ENCODE measurements at places on chromosomes 4 and X. TPM values are rescaled to one million over a fixed set of nuclear protein-coding genes. Genes with fewer than 3 reads are reported as not detected.

The MAGEA11 gene
- total RNA-seq: not detected

The PCSK1N gene
- 79.4 TPM for total RNA-seq

The PPP2R2C gene
- total RNA-seq: 59.5 TPM

The GSPT2 gene
- total RNA-seq: 17.7 TPM

The LEF1 gene
- 7.1 TPM for total RNA-seq

The MAGEA10 gene
- not detected for total RNA-seq

The WWC2 gene
- 12.5 TPM for total RNA-seq

The COX7B2 gene
- not detected for total RNA-seq

The MED14 gene
- 25.8 TPM for total RNA-seq

The DLG3 gene
- total RNA-seq: 84.8 TPM

The PIM2 gene
- 7.1 TPM for total RNA-seq

The NDNF gene
- 6.6 TPM for total RNA-seq

The VSIG1 gene
- 0.74 TPM for total RNA-seq

The MAGED4 gene
- total RNA-seq: 119 TPM

The L1CAM gene
- total RNA-seq: 132 TPM

The SLC2A9 gene
- 1.7 TPM for total RNA-seq

The NPNT gene
- 47.9 TPM for total RNA-seq

The TSPAN7 gene
- total RNA-seq: 73.5 TPM

The PCDH18 gene
- total RNA-seq: 17.9 TPM

The CDX4 gene
- total RNA-seq: not detected

The FAM120C gene
- 9.6 TPM for total RNA-seq

The SSX2B gene
- total RNA-seq: not detected

The NOX1 gene
- total RNA-seq: not detected

The TAF7L gene
- under 0.01 TPM for total RNA-seq

The CT83 gene
- not detected for total RNA-seq

The GPR119 gene
- total RNA-seq: not detected

The FGFBP1 gene
- total RNA-seq: not detected

The SULT1E1 gene
- 5.4 TPM for total RNA-seq

The CSAG1 gene
- total RNA-seq: not detected

The NKRF gene
- 15.0 TPM for total RNA-seq

The NHSL2 gene
- 1.7 TPM for total RNA-seq

The MAGEA4 gene
- total RNA-seq: not detected

The FOXR2 gene
- total RNA-seq: not detected

The CT45A1 gene
- not detected for total RNA-seq

The SH3D19 gene
- total RNA-seq: 9.8 TPM

The PRDM8 gene
- total RNA-seq: 26.1 TPM

The ZNF674 gene
- 11.3 TPM for total RNA-seq

The MAGEA6 gene
- not detected for total RNA-seq

The MAGEA8 gene
- total RNA-seq: not detected

The MPP1 gene
- total RNA-seq: 12.5 TPM

The PHEX gene
- total RNA-seq: 0.98 TPM

The ZNF718 gene
- 36.4 TPM for total RNA-seq

The SOD3 gene
- total RNA-seq: under 0.01 TPM

The HTN1 gene
- not detected for total RNA-seq

The RAI2 gene
- 3.4 TPM for total RNA-seq

The QRFPR gene
- 0.49 TPM for total RNA-seq

The ZFYVE28 gene
- 5.7 TPM for total RNA-seq

The ADH1C gene
- total RNA-seq: 0.25 TPM

The GPRASP1 gene
- total RNA-seq: 30.0 TPM

The CISD2 gene
- total RNA-seq: 20.9 TPM

The XAGE5 gene
- total RNA-seq: not detected

The ARHGEF38 gene
- total RNA-seq: under 0.01 TPM

The BCORL1 gene
- total RNA-seq: 6.4 TPM

The UGT2A1 gene
- total RNA-seq: not detected

The G3BP2 gene
- total RNA-seq: 277 TPM

The PGRMC1 gene
- 146 TPM for total RNA-seq

The GAGE12E gene
- total RNA-seq: not detected

The CFAP99 gene
- total RNA-seq: not detected

The SPANXA1 gene
- total RNA-seq: not detected

All from temporal lobe (tissue), 4 donors.